B cell (primary cell): ENCODE measurements at places on chromosomes 13 and 19. TPM values are rescaled to one million over a fixed set of nuclear protein-coding genes. Genes with fewer than 3 reads are reported as not detected.

DNA sequence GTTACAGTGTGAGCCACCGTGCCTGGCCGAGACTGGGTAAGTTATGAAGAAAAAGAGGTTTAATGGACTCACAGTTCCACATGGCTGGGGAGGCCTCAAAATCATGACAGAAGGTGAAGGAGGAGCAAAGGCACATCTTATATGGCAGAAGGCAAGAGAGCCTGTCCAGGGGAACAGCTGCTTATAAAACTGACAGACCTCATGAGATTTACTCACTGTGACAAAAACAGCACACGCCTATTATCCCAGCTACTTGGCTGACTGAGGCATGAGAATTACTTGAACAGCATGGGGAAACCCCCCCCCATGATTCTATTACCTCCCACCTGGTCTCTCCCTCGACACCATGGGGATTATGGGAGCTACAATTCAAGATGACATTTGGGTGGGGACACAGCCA lies 23.4 kb upstream of the ZNF561 start:
- DNase-seq = no peak
- H3K27ac ChIP-seq = no peak overlapping the region
- H3K4me1 ChIP-seq = no peaks in the 10 kb centered on the region

- no peak overlapping the region for H3K4me3 ChIP-seq
- H3K27ac ChIP-seq = peak overlapping the region; percentile 68
- H3K27me3 ChIP-seq = no peaks in the 10 kb centered on the region
- DNase-seq = peak; percentile 49
Measured at GRCh38 chr13:101626925-101627555, 174.6 kb downstream of the ITGBL1 start.

MISP3 gene
- total RNA-seq = 0.34 and 0.36 TPM in 2 replicates

DNA sequence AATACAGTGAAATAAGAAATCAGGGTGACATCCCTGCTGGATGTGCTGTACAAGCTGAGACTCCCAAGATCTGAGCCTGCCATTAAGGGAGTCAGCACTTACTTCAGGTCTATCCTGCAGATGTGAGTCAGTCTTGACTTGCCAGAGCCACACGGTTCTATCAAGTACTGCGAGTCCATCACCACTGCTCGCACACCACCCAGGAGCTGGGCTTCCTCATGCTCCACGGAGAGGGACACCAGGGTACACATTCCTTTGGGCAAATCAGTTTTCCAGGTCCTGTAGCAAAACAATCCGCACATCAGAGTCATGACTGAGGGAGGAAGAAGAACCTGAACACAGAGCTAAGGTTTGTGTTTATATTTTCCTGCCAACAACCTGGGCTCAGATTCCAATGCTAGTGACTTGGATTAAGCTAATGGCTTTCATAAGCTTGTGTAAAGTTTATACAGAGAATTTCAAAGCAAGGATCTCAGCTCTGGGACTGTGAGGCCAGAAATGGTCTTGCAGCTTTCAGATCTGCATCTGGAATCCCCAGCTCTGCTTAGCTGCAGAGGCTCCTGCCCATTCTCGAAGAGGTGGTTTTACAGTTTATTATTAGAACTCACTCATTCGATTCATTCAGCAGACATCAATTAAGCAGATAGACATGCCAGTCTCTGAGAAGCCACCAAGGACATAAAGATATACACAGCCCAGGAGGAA lies 90.6 kb downstream of the KL start:
- H3K27me3 ChIP-seq = no peaks in the 10 kb centered on the region
- no peaks in the 10 kb centered on the region for H3K36me3 ChIP-seq
- H3K4me3 ChIP-seq = no peak overlapping the region
- no peak for DNase-seq
- peaks cover 33% of the 10 kb centered on the region for H3K4me1 ChIP-seq

DNA sequence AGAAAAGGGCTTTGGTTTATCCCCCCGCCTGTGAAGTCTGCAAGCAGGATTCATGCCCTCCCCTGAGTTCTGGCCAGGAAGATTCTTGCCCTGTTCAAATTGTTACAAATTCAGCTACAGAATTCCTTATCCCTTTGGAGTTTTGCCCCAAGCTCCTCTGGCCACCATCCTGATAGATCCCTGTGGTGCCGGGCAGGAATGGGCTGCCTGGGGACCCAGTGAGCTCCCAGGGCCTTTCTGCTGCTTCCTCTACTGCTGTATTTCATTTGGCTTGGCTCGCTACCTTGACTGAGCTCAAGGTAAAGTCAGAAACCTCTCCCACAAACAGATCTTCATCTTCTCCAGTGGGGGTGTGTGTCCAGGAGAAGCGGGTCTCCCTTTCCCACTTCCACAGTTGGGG lies 194.6 kb upstream of the NBEA start:
- H3K27me3 ChIP-seq = no peaks in the 10 kb centered on the region
- no peak overlapping the region for H3K27ac ChIP-seq
- no peak for DNase-seq
- H3K4me3 ChIP-seq = no peak overlapping the region

ZNF134 gene
- total RNA-seq = 38.1 and 38.9 TPM in 2 replicates

CYP4F8 gene
- total RNA-seq = not detected in 2 replicates

ZNF30 gene
- 3.3 and 5.1 TPM in 2 replicates for total RNA-seq

METTL21C gene
- not detected in 2 replicates for total RNA-seq

DNA sequence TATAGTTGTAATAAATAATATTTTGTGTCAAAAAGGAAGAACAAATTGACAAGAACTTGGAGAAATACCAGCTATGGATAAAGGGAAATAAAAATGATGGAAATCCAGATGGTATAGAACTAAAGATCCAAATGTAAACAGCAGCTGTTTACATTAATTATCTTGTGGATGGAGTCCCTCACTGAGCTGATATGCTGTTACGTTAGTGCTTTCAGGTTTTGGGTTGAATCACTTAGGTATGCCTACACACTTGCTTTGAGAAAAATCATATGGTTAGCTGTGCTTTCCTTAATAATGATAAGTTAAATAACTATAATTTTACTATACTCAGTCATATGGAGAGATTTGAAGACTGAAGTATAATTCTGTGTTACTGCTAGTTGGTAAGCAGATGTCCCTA lies 27.7 kb downstream of the WASF3 start:
- H3K27me3 ChIP-seq = no peaks in the 10 kb centered on the region
- no peaks in the 10 kb centered on the region for H3K36me3 ChIP-seq
- no peak overlapping the region for H3K27ac ChIP-seq

DNA sequence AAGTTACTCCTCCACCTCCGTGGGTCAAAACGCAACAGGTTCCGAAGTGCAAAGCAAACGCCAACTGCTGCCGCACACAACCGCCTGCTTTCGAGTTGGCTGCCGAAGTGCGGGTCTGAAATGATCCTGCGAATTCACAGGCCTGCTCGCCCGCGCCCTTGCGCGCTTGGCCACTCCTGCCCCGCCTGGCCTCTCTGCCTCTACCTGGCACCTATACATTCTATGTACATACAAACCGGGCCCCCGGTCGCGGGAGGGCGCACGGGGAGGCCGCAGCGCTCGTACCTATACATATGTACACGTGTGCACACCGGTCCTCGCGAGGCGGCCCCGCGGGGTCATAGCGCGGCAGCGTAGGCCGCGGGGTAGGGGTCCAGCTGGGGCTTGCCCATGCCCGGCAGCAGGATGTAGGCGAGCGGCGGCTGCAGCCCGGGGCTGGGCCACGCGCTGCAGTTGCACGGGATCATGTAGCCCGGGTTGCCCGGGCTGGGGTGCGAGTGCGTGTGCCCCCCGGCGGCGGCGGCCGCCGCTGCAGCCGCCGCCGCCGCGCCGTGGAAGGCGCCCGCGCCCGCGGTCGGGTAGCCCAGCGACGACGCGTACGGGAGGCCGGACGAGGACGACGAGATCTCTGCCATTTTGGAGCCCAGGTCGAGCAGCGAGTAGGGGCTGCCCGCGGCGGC lies 1.3 kb downstream of the SOX21 start:
- no peak overlapping the region for H3K27ac ChIP-seq
- DNase-seq = peak; percentile 39
- no peaks in the 10 kb centered on the region for H3K27me3 ChIP-seq
- H3K36me3 ChIP-seq = no peaks in the 10 kb centered on the region
- peaks cover 44% of the 10 kb centered on the region for H3K4me1 ChIP-seq
- H3K4me3 ChIP-seq = no peak overlapping the region

- no peak for DNase-seq
- H3K27me3 ChIP-seq = no peaks in the 10 kb centered on the region
- no peak overlapping the region for H3K4me3 ChIP-seq
- H3K27ac ChIP-seq = no peak overlapping the region
Measured at GRCh38 chr13:98492335-98493041, 84.4 kb downstream of the STK24 start.

DNA sequence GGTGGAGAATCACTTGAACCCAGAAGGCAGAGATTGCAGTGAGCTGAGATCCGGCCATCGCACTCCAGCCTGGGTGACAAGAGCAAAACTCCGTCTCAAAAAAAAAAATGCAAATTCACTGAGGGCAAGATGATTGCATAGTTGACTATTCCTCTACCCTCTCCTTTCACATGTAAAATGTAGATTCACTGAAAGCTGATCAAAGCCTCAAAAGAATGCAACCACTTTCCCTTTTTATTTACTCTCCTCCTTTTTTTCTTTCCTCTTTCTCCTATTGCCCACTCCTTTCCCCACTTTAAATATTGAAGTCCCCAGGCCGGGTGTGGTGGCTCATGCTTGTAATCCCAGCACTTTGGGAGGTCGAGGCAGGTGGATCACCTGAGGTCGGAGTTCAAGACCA lies 6.3 kb downstream of the TEX101 start:
- DNase-seq = no peak
- H3K4me1 ChIP-seq = peaks cover 4% of the 10 kb centered on the region
- no peak overlapping the region for H3K4me3 ChIP-seq
- H3K27me3 ChIP-seq = peaks cover 4% of the 10 kb centered on the region
- no peaks in the 10 kb centered on the region for H3K36me3 ChIP-seq
- no peak overlapping the region for H3K27ac ChIP-seq

DNA sequence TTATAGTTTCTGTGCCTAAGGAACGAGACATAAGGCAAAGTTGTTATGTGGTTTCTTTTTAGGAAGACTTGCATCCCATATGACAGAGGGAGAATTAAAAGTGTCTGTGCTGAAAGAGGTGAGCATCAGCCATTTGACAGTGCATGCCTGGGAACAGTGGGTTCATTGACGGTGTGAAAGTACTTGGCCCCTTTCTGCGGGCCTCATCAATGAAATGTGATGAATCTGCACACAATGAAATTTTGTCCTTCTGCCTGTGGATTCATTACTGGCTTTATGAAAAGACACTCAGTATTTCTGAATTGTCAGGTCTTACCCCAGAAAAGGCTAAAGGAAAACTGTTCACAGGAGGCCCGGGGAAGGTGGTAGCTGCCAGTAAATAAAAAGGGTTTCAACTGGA lies 295.8 kb downstream of the FOXO1 start:
- H3K36me3 ChIP-seq = no peaks in the 10 kb centered on the region
- peaks cover 24% of the 10 kb centered on the region for H3K4me1 ChIP-seq
- H3K27ac ChIP-seq = no peak overlapping the region
- DNase-seq = no peak
- H3K27me3 ChIP-seq = no peaks in the 10 kb centered on the region

- H3K36me3 ChIP-seq = no peaks in the 10 kb centered on the region
- H3K4me1 ChIP-seq = no peaks in the 10 kb centered on the region
- H3K4me3 ChIP-seq = no peak overlapping the region
- DNase-seq = no peak
Measured at GRCh38 chr13:24086642-24087041, 73.9 kb upstream of the SPATA13 start.

- H3K4me3 ChIP-seq = no peak overlapping the region
- DNase-seq = no peak
- H3K27ac ChIP-seq = no peak overlapping the region
- H3K36me3 ChIP-seq = no peaks in the 10 kb centered on the region
- H3K4me1 ChIP-seq = peaks cover 19% of the 10 kb centered on the region
Measured at GRCh38 chr19:44308011-44308410, 3.2 kb upstream of the ZNF235 start.

IL4I1 gene
- total RNA-seq = 3.1 and 3.9 TPM in 2 replicates
